ENCODE measurements at places on chromosomes 4 and X.

- DNase-seq = no peak
Observed at GRCh38 chr4:105241451-105241850, 94.8 kb downstream of the TET2 start.

DNA sequence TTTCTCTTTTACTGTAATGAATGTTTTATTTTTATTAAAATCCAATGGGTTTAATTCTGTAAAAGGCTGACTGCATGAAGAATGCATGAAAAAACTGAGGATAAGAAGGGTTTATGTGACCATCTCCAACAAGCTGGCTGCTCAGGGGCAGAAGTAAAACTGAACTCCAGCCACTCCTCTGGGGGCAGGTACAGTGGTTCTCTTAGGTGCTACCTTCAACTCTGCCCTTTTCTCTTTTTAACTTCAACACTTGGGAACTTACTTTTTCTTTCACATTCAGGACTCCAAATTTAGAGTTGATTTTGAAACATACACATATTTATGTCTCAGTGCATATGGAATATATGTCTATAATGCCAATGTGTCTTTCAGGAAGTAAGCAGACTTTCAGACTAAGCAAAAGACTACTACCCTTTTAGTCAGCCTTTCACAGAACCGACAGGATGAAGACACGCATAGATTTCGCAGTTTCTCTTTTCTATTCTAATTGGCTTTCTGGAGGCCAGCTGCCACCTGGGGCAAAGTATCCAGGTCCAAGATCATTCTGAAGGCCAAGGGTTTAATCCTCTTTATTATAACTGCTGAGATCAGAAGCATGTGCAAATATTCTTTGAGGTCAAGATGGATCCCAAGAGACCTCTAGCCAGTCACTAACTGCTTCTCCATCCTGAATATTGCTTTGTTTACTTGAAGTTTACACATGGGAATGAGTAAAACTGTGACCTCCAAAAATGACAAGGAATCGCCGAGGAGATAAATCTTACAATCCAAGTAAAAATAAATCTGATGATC, 30.7 kb downstream of the HS3ST1 start:
- DNase-seq = no peak

DNA sequence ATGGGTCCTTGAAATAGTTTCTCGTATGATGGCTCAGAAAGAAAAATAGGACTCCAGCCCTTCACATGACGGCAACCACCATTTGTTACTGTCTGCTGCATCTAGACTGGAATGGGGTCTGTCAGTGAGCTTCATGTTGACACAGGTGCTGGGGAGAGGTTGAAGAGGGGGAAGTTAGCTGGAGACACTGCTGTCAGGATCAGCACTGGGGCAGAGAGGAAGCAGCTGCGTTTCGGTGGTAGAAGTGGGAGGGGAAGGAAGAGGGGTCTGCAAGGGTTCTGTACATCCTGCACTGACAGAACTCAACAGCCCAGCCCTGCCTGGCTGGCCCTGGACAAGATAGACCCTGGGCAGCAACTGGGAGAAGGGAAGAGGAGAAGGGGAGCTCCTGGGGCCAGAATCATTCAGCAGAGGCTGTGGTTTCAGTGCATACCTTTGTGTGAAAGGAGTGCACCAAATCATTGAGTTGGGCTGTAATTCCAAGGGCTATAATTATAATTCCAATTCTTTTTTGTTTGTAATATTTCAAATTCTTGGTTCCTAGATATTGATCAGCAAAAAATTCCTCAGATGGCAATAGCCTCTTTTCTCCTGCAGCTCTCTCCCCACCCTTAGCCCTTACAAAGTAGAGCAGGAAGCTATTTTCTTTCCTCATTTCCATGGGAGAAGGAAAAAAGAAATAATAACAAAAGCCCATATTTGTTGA, 119.4 kb upstream of the C1GALT1C1 start:
- DNase-seq = no peak

GRCh38 chrX:65811558-65812228, 144.2 kb downstream of the MSN start:
- no peak for DNase-seq

DNA sequence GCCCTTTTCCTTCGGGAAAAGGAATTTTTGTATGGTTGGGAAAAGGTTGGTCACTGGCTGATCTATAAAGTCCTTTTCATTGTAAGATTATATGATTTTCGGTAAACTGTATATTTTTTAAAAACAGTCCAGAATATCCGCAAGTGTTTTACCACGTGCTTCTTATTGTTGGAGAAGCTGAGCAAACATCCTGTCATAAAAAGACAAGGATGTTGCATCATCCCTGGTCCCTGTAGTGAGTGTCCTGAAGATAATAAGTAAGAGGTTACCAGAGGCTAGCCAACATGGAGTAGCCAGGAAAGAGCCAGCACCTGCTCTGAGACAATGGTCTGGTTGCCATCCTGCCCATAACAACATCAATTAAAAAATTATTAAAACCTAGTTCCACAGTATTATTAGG, 5.1 kb downstream of the CXCL9 start:
- DNase-seq = no peak

DNA sequence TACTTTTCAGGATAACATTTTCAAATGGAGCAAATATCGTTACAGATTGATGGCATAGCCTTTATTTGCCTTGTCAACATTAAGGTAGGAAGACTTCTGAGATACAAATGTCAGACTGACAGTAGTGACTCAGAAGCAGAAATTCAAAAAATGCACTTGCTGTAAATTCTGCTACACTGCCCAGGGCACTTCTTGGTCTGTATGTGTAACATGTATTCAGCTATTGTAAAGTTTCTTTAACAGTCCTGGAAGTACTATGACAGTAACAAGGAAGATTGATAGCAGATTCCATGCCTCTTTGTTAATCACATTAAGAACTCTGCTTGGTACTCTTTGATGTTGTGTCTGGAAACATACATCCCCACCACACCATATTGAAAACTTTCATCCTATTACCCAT, 69.6 kb upstream of the PCDH18 start:
- no peak for DNase-seq

DNA sequence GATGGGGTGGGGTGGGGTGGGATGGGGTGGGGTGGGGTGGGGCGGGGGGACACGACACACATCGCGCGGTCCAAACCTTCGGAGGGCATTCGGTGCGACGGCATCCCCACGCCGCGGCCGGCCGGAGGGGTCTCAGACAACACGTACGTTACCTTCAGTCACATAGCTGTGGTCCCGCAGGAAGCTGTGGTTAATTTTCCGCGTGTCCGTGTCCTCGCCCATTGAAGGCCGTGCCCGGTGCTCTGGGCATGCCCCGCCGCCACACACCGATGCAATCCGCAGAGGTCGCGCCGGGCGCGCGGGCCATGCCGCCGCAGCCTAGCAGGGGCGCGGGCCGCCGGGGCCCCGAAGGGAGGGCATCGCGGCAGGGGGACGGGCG, 417 bp downstream of the PPP2R2C start:
- DNase-seq = no peak

- no peak for DNase-seq
Observed at GRCh38 chr4:168907119-168907698, 102.8 kb downstream of the CBR4 start.

DNA sequence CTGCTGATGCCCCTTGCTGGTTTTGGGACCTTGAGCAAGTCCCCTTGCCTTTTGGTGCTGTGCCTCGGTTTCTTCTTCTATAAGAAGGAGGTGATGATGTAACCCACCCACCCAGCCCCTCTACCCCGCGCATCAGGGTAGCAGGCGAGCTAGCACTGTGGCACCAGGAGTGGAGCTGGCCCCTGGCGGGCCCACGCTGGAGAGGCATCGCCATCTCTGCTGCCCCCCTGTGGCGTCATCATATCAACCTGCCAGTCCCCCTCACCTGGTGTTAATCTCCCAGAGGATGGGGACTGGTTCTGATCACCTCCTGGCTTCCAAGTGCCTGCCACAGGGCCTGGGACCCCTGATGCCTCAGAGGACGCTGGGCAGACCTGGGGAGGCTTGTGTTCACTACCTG, 6.3 kb upstream of the SORCS2 start:
- DNase-seq = no peak

- DNase-seq = no peak
Observed at GRCh38 chr4:184163813-184164212, 53.9 kb downstream of the ENPP6 start.

- DNase-seq = no peak
Observed at GRCh38 chrX:46198858-46199257, 346.4 kb downstream of the ZNF674 start.

DNA sequence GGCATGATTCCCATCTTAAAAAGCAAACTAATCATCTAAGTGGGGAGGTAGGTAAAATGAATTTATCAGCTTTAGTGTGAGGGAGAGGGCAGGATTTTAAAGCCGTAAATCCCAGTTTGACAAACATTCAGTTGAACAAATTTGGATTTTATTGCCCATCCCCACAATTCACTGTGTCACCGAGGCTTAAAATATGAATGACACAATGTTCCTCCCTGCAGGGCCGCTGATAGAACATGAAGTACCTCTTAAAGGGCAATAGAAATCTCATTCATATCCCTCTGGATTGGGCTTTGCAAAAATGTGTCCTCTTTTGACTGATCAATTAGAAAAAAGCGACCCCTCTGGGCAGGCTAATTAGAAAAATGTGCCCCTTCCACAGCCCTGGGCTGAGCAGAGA, 45.5 kb upstream of the SMAD1 start:
- no peak for DNase-seq

- DNase-seq = no peak
Observed at GRCh38 chrX:87338510-87338909, 179.1 kb upstream of the KLHL4 start.

GRCh38 chr4:73705056-73705432, 35.3 kb upstream of the CXCL8 start:
- DNase-seq = no peak

- no peak for DNase-seq
Observed at GRCh38 chr4:110587666-110588285, 35.1 kb downstream of the PITX2 start.

GRCh38 chrX:19602866-19603622, 87.7 kb upstream of the MAP3K15 start:
- DNase-seq = no peak

DNA sequence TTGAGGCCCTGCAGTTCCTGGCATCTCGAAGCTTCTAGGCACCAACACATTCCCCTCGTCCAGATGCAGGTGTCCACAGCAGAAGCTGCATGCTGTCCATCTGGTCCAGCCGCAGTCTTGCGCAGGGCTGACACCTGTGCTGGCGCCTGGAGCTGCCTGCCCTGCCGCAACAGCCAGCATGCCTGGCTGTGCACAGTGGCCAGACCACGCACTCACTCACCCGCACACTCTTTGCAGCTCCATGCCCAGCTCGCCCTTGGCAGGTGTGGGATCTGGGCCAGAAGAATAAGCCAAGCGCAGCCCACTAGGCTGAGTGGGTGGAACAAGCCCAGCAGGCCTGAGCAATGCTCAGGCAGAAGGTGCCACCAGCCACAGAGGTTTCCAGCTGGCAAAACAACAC, 125.6 kb downstream of the PARM1 start:
- no peak for DNase-seq

- no peak for DNase-seq
Observed at GRCh38 chrX:153397256-153397960, 3.7 kb downstream of the PNMA6E start.

- no peak for DNase-seq
Observed at GRCh38 chrX:136910565-136911035, 30.1 kb upstream of the RBMX start.

GRCh38 chr4:48296365-48296764, 26.7 kb upstream of the TEC start:
- DNase-seq = no peak

- no peak for DNase-seq
Observed at GRCh38 chrX:40016749-40017148, 81.0 kb downstream of the BCOR start.

DNA sequence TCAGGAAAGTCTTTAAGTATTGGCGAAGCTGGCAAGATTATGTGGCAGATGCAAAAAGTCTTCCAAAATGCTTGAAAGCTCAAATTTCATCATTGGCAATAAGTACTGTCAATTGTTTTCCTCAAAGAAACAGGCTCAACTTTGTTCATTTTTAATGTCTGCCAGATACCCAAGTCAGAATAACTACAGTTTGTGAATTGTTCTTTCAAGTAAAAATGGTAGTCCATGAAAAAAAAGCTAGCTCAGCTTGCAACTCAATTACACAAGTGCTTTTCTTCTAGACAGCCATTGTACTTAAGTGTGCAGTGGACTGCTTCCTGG, 70.5 kb downstream of the AFF1 start:
- no peak for DNase-seq

- DNase-seq = no peak
Observed at GRCh38 chrX:150536455-150537116, 31.8 kb upstream of the MTM1 start.

- DNase-seq = no peak
Observed at GRCh38 chr4:112545346-112545745, 29.4 kb upstream of the NEUROG2 start.

DNA sequence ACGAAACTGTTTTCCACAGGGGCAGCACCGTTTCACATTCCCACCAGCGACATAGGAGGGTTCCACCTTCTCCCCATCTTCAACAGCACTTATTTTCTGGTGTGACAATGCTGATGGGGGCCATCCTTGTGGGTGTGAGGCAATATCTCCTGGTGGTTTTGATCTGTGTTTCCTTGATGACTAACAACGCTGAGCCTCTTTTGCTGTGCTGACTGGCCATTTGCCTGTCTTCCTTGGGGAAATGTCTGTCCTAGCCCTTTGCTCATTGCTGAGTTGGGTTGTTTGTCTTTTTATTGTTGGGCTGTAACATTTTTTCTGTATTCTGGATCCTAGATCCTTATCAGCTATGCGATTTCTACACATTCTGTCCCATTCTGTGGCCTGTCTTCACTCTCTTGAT, 33.7 kb downstream of the ATP2B3 start:
- DNase-seq = no peak

DNA sequence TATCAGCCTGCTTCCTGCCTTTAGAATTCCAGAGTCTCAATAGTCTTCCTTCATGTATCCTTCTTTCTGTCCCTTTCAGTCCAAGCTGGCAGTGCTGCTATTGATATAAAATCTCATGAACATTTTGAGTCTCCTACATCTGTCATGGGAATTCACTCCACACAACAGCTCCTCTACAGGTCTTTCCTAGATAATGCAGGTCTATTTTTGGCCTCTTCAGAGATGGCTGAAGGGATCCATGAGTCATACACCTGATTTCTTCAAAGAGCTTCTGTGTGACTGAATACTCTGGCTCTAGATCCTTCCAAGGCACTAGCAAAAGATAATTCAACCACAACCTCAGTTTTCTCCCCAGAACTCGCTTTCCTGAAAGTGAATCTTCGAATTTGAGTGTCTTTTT, 115.4 kb downstream of the STPG2 start:
- no peak for DNase-seq

DNA sequence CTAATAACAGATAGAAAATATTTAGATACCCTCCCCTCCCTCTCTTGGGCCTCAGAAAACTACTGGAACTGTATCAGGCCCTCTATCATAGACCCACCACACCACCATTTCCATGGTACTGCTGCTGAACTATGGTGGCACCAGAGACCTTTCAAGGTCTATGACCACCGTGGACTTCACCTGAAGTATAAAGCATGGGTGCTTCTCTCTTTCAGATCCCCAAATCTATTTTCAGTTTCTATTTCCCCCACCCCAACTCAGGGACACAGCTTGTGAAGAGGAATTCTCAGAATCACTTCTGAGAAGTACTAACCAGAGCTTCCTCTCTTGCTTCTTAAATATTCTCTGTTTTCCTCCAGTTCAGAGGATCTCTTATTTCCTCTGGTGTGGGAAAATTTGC, 840.8 kb upstream of the HTR2C start:
- no peak for DNase-seq

GRCh38 chr4:2163311-2163821, 78.6 kb downstream of the HAUS3 start:
- DNase-seq = no peak

All from stimulated activated CD8-positive, alpha-beta memory T cell treated with anti-CD3 and anti-CD28 coated beads, Interleukin-12 subunit alpha, Interleukin-12 subunit beta, amount 100 ng/mL, for 4 hours (primary cell).